ENCODE measurements at places on chromosomes 4 and X.

DNA sequence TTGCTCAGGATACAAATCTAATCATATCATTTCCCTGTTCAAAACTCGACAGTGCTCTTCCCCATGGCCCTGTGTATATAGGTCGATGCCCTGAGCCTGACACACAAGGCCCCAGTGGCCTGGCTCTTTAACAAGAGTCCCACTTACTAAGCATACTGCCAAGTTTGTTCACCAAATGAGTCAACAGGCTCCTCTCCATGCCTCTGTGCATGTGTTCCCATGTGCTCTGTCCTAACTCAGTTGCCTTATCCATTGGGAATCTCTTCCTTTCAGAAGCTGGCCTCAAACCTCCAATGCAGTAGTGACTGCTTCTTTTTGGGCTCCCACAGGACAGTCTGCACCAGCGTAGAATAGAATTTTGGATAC, 18.9 kb upstream of the CXCR3 start:
- no peak for DNase-seq

GRCh38 chrX:40996886-40997530, 88.2 kb upstream of the USP9X start:
- no peak for DNase-seq

- DNase-seq = no peak
These were observed 118.2 kb downstream of the EPHA5 start for GRCh38 chr4:65552057-65552456.

DNA sequence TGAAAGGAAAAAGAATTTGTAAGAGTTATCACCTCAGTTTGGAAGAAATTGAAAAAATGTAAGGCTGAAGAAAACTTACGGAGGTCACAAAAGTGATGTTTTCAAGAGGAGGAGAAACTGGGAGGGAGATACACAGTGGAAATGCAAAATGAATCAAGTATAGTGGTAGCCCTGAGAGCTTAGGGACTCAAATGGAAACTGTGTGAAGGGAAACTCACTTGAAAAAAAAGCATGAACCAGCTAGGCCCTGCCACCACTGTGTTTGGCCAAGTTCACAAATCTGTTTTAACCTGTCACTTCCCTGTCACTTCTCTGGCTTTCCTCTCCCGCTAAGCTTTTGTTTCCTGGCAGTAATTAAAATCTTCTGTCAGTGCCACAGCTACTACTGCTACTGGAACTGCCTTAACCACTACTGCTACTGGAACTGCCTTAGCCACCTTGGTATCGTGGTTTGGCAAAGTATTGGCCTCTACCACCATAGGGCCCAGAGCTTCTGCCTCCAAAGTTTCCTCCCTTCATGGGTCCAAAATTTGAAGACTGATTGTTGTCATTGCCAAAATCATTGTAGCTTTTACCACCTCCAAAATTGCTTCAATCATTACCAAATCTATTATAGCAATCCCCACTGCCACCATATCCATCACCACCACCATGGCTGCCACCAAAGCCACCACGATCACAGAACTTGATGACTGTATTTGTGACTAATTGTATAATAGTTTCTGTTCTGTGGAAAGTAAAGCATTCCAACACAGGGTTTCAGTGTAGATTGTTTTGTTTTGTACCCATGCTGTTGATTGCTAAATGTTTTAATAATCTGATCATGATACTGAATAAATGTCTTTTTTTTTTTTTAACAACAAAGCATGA, 41.5 kb downstream of the SMARCA5 start:
- no peak for DNase-seq

GRCh38 chr4:8177552-8177951, 18.9 kb upstream of the ABLIM2 start:
- DNase-seq = no peak

DNA sequence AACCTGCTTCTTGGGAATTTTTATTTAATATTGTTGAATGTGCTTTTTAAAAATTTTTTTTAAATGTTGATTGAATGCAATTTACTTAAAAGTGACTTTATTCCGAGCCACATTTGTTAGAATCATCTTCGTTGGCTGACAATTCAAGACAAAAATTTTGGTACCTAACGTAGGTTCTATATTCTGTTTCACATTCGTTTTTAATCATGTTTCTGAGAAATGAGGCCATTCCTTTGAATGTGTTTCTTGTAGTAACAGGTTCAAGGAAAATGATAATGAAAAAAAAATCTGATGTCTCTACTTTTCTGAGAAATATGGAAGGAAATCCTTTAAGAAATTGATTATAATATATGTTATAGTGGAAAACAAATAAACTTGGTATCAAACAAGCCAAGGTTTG, 92.3 kb upstream of the DCLK2 start:
- DNase-seq = no peak

GRCh38 chrX:16592194-16592770, 57.7 kb upstream of the S100G start:
- DNase-seq = no peak

DNA sequence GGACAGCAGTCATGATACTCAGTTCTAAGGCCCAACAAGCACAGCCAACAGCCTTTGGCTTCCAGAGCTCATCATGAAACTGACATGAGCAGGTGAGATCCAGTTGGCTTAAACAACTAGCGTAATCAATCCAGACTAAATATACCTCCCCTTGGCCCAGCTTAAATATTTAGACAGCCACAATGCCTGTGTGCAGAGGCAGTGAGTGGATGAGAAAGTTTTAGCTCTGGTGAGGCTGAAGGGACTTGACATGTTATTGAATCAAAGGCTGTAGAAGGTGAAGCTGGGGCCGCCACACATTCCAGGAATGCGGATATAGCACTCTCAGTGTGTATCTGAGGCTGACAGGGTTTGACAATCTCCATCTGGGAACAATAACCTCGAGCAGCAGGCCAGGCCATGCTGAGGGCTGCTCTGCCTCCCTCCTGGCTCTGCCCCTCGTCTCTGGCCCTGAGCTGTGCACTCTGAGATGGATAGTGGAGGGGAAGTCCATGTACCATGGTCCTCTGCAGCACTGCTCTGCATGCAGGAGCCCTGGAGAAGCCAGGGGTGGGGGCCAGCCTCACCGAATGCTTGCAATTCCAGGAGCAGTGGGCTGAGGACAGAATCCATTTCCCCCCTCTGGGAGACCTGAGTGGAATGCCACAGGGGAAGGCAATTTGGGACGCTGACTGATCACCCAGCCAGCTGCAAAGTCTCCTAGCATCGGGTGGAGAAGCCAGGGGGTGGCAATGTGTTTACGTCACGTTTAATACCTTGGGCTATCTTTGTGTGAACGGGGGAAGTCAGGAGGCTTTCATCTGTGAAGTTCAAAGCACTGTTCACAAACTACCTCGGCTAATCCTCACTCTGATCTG, 37.3 kb upstream of the RASL11B start:
- no peak for DNase-seq

DNA sequence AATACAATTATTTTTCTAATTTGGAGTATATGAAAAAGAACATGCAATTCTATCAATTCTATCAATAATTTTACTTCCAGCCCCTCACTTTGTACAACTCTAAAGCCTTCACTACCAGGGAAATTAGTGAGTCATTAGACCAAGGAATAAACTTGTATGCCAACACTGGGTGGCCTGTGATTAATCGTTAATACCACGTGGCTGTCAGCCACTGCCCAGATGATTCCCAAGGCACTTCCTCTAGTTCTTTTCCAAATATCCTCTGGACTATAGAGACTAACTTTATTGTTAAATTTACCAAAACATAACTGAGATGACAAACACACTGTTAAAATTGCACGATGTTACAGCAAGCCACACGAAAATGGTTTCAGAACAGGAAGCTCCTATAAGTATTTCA, 45.7 kb downstream of the MID1 start:
- DNase-seq = no peak

Data from stimulated activated CD8-positive, alpha-beta memory T cell treated with anti-CD3 and anti-CD28 coated beads, Interleukin-4, amount 100 ng/mL, for 4 hours (primary cell).